Activated CD4-positive, alpha-beta T cell treated with anti-CD3 and anti-CD28 coated beads, Interleukin-2, amount 10 ng/mL, durations not matched to agents 7 days and 5 days (primary cell): ENCODE measurements at places on chromosomes 6 and 20.

DNA sequence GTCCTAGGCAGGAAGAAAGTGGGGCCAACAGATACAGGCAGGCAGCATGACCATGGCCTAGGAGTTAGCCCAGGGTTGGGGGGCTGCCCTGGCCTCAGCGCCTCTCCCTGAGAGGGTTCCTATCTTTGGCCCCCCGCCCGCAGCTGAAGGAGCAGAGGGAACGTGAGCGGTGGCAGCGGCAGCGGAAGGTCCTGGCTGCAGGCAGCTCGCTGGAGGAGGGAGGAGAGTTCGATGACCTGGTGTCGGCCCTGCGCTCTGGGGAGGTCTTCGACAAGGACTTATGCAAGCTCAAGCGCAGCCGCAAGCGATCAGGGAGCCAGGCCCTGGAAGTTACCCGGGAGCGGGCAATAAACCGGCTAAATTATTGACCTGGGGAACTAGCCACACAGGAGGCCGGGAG is 32.6 kb downstream of the MOCS1 start:
- H3K36me3 ChIP-seq, result no peaks in the 10 kb centered on the region
- H3K4me1 ChIP-seq, result no peaks in the 10 kb centered on the region
- no peak overlapping the region for H3K4me3 ChIP-seq
- no peak overlapping the region for H3K27ac ChIP-seq
- DNase-seq, result no peak
- H3K27me3 ChIP-seq, result no peaks in the 10 kb centered on the region

DNA sequence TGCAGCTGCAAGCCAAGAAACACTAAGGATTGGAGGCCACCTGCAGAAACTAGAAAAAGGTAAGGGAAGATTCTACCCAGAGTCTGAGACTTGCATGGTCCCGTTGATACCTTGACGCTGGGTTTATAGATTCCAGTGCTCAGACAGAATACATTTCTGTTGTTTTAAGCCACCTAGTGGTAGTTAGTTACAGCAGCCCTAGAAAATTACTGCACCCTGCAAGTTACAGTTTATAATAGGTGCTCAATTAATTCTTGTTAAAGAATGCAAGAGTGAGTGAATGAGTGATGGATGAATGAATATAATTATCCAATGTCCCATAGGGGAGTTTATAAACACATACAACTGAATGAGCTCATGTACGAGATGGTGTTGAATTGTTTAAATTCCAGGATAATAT is 453.1 kb upstream of the SLC35B3 start:
- H3K27ac ChIP-seq, result no peak overlapping the region
- H3K36me3 ChIP-seq, result no peaks in the 10 kb centered on the region
- no peaks in the 10 kb centered on the region for H3K27me3 ChIP-seq
- no peaks in the 10 kb centered on the region for H3K4me1 ChIP-seq
- no peak for DNase-seq

DNA sequence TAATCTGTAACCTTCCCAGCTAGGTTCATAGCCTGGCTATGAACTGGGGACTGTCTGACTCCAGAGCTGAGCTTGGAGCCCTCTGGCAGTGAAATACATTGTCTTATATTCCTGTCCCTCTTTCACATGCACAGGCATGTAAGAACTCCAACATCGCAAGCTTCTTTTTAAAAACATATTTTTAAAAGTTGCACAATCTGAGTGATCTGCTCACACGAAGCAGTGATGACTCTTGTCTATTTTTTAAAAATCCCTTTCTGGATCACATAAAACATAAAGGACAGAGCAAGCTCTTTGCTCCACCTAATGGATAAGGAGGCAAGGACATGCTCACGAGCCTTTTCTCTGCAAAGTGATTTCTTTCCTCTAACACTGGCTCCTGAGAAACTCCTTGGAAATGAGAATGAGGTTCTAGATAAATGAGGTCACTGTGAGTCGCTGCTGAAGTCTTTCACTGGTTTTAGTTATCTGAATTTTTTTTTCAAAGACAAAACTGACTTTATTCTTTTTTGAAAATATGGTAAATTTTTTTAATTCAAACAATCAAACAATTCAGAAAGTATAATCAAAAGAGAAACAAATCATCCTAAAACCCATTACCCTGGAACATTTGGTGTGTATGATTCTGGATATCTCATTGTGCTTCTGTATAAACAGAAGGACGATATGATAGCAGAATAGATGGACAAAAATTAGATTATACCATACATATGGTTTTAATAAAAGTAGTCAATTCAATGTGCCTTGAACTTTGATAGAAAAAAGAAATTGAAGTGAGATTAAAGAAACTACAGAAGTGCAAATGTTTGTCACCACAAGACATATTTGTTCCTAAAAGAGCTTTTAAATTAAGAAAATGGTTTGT is 30.8 kb downstream of the IL20RA start:
- peaks cover 62% of the 10 kb centered on the region for H3K27me3 ChIP-seq
- H3K4me3 ChIP-seq, result no peak overlapping the region
- DNase-seq, result no peak
- H3K4me1 ChIP-seq, result no peaks in the 10 kb centered on the region
- H3K36me3 ChIP-seq, result no peaks in the 10 kb centered on the region

DNA sequence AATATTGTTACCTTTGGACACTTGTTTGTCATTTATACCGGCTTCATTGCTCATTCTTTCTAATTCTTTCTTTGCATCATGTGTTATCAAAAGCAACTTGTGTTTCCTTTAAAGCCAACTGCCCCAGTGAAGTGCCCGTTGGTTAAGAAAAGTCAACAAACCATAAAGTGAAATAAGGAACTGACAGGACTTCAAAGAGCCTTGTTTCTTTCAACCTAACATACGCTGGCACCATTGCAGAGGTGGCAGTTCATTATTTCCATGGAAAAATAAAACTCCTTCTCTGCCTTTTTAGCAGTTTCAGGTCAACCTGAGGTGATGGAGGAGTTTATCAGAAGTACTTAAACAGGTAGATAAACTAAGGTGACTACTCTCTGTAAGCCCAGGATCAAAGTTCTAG is 28.8 kb downstream of the FERMT1 start:
- no peak for DNase-seq
- no peaks in the 10 kb centered on the region for H3K4me1 ChIP-seq
- no peak overlapping the region for H3K4me3 ChIP-seq
- no peaks in the 10 kb centered on the region for H3K36me3 ChIP-seq

DNA sequence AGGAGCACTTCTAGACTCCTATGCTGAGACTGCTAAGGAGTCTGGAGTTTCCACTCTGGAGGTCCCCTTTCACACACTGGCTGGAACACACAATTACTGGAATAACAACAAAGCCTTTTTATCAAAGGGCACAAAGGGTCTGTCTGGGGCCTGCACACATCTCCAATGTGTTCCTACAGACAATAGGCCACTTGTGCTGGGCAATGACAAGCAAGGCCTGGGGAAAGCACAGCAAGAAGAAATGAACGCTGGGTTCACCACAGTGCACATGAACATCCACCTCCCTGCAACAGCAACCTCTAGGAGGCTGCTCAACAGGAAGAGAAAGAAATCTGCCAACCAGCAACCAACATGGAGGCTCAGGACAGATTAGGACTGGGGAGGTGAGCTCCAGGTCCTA is 43.9 kb downstream of the TRPC4AP start:
- H3K27ac ChIP-seq, result no peak overlapping the region
- no peak overlapping the region for H3K4me3 ChIP-seq
- DNase-seq, result no peak
- H3K36me3 ChIP-seq, result peaks cover 54% of the 10 kb centered on the region
- no peaks in the 10 kb centered on the region for H3K27me3 ChIP-seq
- H3K4me1 ChIP-seq, result no peaks in the 10 kb centered on the region

DNA sequence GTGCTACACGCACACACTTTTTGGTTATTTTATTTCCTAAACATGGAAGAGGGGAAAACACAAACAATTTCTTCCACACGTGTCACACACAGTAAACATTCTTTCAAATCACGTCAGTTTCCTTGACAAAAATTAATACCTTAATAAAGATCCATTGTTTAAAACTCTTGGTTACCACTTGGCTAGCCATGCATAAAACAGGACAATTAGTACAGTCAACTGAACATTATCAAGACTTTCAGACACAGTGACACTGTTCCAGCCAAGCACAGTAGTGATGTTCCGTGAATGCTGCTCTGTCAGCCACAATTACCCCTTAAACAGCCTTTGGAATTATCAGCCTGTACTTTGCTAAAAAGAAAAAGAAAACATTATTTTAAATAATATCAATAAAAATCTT is 50.8 kb downstream of the GMDS start:
- H3K4me3 ChIP-seq, result no peak overlapping the region
- H3K27me3 ChIP-seq, result no peaks in the 10 kb centered on the region
- no peak for DNase-seq

- no peak overlapping the region for H3K27ac ChIP-seq
- H3K36me3 ChIP-seq, result peaks cover 31% of the 10 kb centered on the region
- H3K4me3 ChIP-seq, result peak overlapping the region; percentile 95
- no peak for DNase-seq
Measured at GRCh38 chr20:49938173-49939163, 2.3 kb downstream of the RNF114 start.

- H3K4me3 ChIP-seq, result peak overlapping the region; percentile 97
- peaks cover 42% of the 10 kb centered on the region for H3K36me3 ChIP-seq
- no peaks in the 10 kb centered on the region for H3K27me3 ChIP-seq
- H3K27ac ChIP-seq, result peak overlapping the region; percentile 95
Measured at GRCh38 chr20:33811776-33812151, 616 bp downstream of the CHMP4B start.

GRCh38 chr6:101662111-101662897 is 268.8 kb downstream of the GRIK2 start:
- H3K36me3 ChIP-seq, result no peaks in the 10 kb centered on the region
- H3K27me3 ChIP-seq, result no peaks in the 10 kb centered on the region
- no peak overlapping the region for H3K4me3 ChIP-seq
- no peak for DNase-seq
- H3K4me1 ChIP-seq, result no peaks in the 10 kb centered on the region

GRCh38 chr6:111087871-111088667 is 766 bp downstream of the SLC16A10 start:
- H3K27ac ChIP-seq, result peak overlapping the region; percentile 84
- peak overlapping the region; percentile 86 for H3K4me3 ChIP-seq
- no peaks in the 10 kb centered on the region for H3K27me3 ChIP-seq
- no peaks in the 10 kb centered on the region for H3K36me3 ChIP-seq

DNA sequence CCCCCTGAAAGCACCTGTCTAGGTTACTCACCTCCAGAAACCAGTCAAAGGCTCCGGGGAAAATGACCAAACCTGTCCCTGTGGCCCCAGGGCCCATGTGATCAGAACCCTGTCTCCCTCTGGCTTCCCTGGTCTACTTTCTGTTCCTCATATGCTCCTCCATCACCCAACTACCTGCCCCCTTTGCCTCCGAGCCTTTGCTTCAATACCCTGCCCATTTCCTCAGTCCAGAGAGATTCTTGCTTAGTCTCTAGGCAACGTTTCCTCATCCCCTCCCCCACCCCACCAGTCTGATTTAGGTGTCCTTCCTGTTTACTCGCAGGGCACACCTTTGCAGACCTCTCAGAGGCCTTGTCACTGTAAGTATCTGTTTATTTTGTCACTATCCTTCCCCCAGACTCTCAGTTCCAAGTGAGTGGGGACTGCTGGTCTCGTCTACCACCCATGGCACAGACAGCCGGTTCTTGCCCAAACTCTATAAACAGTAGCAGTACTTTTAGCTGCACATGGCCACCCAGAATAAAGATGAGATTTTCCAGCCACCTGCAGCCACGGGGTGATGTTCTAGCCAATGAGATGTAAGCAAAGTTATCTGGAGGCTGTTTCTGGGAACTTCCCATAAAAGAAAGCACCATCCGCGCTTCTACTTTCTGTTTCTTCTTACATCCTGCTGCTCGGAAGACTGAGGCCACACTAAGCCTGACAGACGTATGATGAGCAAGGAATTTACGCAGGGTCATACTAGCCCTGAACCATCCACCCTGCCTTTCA is 13.3 kb downstream of the ELOVL5 start:
- peak overlapping the region; percentile 97 for H3K27ac ChIP-seq
- H3K27me3 ChIP-seq, result no peaks in the 10 kb centered on the region
- H3K4me3 ChIP-seq, result peak overlapping the region; percentile 75
- H3K4me1 ChIP-seq, result peaks cover 84% of the 10 kb centered on the region
- H3K36me3 ChIP-seq, result peaks cover 46% of the 10 kb centered on the region

GRCh38 chr6:163863565-163863964 is 449.0 kb downstream of the QKI start:
- no peak overlapping the region for H3K4me3 ChIP-seq
- no peak for DNase-seq
- H3K36me3 ChIP-seq, result no peaks in the 10 kb centered on the region
- H3K27ac ChIP-seq, result no peak overlapping the region
- no peaks in the 10 kb centered on the region for H3K4me1 ChIP-seq
- peaks cover 6% of the 10 kb centered on the region for H3K27me3 ChIP-seq

DNA sequence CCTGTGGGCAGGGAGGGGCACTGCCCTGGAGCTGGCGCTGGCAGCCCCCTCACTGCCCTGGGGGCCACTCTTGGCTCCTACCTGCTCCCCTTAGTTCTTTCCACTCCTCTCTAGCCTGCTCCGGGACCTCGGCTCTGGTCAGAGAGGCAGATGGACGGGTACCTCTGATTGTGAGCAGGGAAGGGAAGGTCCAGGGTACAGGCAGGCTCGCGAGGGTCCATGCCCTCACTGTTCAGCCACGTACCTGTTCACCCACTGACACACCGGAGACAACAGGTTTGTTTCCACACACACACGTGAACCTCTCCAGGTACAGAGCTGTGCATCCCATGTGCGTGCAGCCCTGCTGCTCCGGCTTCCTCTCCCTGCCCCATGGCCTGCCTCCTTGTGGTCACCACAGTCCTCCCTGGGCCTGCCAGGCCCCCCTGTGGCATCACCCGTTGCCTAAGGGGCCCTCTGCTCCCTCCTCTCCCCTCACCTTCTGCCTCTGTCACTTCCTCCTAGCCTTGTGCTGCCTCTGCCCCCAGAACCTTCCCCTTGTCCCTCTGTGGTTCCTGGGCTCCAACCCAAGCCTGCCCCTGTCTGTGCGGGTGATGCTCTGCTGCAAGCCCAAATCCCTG is 2.3 kb downstream of the EMILIN3 start:
- H3K4me1 ChIP-seq, result peaks cover 2% of the 10 kb centered on the region
- H3K27me3 ChIP-seq, result peaks cover 30% of the 10 kb centered on the region
- DNase-seq, result no peak
- H3K4me3 ChIP-seq, result no peak overlapping the region

- no peaks in the 10 kb centered on the region for H3K4me1 ChIP-seq
- no peak for DNase-seq
- no peaks in the 10 kb centered on the region for H3K36me3 ChIP-seq
- H3K4me3 ChIP-seq, result no peak overlapping the region
- no peak overlapping the region for H3K27ac ChIP-seq
Measured at GRCh38 chr20:63095718-63096654, 89.2 kb upstream of the BHLHE23 start.
